Neural progenitor cell (in vitro differentiated cells): ENCODE measurements at places on chromosomes 1 and 21. TPM values are rescaled to one million over a fixed set of nuclear protein-coding genes. Genes with fewer than 3 reads are reported as not detected.

GRCh38 chr21:14559102-14559501, 13.0 kb upstream of the SAMSN1 start:
- DNase-seq, result no peak

DNA sequence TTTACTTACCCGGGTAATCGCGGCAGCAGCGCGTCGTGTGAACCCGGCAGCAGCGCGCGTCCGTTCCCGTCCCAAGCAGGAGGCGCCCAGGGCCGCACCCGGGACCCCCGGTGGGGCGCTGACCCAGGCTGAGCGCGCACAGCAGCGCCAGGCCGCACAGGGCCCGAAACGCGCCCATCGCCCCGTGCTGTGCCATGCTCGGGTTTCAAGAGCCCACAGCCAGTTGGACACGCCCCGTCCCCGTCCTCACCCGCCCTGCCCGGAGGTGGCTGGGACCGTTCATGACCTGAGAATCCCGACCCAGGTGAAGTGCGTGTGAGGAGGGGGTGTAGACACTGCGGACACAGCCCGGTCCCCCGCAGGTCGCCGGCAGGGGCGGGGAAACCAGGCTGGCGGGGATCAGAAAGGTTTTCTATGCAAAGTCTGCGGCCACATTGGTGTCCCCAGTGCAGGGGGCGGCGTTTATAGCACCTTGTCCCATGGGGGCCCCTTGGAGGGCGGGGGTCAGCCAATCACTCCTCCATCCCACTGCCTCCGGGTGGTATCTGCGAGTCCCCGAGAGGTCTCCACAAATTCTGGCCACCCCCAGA, at the start of gene TNFRSF18:
Gene TNFRSF18 (minus strand): TSS at position 217 of the 590 bp plus-strand sequence. CDS start 21 bp downstream, at position 196.
- DNase-seq, result peak; percentile 69

DNA sequence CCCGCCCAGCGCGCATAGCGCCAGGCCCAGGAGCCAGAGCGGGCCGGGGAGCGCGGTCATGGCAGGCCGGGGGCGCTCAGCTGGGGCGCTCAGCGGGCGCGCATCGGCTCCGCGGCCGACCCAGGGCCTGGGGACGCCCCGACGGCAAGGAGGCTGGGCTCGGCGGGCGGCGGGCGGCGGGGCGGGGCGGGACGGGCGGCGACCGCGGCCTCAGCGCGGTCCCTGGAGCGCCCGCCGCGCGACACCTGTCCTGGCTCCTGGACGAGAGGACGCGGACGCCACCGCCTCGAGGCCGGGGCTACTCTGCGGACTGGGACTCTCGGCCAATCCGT, 273 bp downstream of the BMP8B start:
- DNase-seq, result no peak

Gene SLC5A9
- total RNA-seq, result not detected in 2 replicates

Gene NUP210L
- not detected in 2 replicates for total RNA-seq

- no peak for DNase-seq
Observed at GRCh38 chr1:84427250-84428188, 29.2 kb downstream of the DNASE2B start.

DNA sequence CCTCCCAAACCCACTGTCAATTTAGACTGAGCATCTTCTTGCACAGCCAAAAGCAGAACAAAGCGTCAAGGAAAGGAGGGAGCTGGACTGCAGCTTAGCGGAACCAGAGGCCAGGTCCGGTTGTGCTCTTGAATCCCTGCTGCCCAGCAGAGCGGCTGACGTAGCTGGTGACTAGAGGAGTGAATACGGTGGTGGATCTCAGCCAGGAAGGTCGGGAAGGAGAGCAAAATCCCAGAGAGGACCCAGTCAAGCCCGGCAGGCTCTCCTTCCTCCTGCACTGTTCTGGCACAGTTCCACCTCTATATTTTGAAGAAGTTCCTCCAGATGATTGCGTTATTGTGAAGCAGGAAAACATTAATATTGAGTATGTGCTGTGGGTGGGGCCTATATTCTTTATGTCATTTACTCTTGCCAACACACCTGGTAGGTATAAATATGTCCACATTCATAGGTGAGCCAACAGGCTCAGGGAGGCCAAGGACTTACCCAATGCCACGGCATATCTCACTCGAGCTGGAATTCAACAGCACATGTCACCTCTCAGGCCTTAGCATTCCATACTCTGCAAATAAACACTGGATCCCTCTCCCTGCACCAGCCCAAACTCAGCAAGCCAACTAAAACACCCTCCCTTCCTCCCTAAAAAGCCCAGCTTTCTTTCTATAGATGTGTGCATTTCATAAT, 23.6 kb upstream of the ABCB10 start:
- DNase-seq, result no peak
